Thymus (tissue), 14 donors: ENCODE measurements at places on chromosomes 6 and 20.

DNA sequence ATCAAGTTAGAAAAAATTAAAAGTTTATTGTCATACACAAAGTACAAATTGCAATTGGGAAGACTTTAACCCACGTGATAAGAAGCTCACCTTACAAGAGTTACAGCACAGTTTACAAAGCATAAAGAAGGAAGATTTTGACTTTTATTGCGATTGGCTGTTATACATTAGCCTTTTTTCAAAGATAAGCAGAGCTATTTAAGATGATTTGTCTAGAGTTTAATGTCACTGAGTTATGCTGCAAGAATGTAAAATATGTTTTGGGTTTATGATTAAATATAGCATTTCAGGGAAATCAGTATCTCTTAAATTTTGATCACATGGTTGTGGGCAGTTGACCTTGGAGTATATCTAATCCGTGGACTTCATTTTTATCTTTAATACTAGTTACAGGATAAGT lies 664.2 kb upstream of the PTCHD4 start:
- DNase-seq, result no peak

DNA sequence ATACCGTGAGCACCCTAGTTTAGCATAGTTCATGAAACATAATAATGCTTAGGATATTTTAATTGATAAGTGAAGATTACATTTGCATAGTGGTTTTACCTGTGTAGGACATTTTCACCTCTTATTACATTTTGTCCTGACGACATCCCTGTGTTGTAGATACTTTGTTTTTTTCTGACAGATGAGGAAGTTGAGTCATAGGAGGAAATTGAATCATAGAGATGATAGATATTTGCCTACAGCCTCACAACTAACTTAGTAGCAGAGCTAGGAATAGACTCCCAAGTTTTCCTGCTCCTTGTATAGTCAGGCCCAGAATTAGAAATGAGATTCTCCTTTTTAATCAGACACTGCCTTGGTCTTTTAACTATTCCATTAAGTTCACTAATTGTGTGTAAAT lies 100.5 kb upstream of the SUPT3H start:
- no peak for DNase-seq

DNA sequence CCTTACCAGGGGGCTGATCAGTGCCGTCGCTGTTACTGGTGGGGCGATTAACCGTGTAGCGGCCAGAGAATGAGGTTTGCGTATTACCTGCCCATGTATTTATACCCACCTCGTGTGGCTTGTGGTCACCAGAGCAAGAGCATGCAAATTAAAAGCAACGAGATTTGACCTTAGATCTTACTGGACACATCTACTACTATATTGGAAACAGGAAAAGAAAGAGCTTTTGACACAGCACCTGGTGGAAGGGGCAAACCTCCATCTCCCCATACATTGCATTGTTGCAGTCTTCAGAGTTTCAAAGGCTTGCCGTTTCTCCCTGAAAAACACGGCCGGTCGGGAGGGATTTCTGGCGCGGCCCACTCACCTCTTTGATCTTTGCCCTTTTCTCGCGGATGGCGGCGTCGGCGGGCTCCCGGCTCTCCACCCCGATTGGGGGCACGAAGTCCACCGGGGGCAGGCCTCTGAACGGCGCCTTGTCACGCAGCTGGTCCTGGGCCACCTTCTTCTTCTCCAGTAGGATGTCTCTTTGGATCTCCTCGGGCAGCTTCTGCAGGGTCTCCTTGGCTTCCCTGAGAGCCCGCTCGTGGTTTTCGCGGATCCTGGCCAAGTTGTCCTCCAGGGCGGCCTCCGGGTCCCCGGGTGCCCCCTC lies 1.3 kb downstream of the MAN1A1 start:
- DNase-seq, result peak; percentile 35

DNA sequence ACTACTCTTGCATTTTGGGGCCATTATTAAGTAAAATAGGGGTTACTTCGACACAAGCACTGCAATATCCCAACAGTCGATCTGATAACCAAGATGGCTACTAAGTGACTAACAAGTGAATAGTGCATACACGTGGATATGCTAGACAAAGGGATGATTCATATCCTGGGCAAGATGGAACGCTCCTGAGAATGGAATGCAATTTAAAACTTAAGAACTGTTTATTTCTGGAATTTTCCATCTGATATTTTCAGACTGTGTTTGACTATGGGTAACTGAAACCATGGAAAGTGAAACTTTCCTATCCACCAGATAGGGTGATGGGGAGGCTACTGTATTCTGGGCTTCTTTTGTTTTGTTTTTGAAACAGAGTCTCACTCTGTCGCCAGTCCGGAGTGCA lies 66.5 kb downstream of the ILRUN start:
- no peak for DNase-seq

GRCh38 chr20:53941680-53942471 lies 128.5 kb downstream of the BCAS1 start:
- no peak for DNase-seq

DNA sequence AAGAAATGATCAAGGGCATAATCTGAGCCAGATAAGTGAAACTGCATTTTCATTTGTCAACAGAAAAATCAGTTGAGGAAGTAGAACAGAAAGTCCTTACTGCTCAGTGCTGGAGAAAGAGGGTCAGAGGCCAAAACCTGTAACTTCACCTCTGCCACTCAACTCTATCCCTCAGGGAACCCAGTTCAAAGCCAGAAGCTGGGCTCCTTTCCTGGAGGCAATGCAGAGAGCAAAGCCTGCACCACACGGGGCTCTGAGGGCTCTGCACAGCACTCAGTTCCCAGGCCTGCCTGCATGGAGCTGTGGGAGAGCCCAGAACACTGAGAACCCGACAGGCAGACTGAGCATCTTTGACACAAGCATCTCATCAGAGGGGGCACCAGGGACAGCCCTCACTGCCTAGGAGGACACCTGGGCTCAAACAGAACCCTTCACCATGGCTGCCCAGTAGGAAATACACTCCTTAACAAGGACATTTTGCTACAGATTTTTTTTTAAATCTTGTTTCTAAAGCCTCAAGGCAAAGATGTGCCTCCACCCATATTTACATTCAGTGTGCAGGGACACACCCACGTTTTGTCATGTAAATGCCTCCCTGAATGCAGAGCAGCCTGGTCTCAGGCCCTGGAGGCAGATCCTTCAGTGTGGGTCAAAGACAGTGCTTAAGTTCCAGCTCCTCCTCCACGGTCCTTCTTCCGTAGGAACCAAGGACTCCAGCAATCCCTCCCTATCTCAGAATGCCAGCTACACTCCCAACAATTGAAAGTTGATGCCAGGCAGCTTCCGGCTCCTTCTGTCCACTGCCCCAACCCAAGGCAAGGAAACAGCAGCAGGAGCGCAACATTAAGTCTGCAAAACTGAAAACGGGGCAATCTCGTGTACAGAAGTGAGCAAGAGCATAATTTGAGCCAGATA lies 6.6 kb downstream of the RNASET2 start:
- no peak for DNase-seq

GRCh38 chr20:57540890-57541580 lies 16.1 kb upstream of the CTCFL start:
- no peak for DNase-seq

DNA sequence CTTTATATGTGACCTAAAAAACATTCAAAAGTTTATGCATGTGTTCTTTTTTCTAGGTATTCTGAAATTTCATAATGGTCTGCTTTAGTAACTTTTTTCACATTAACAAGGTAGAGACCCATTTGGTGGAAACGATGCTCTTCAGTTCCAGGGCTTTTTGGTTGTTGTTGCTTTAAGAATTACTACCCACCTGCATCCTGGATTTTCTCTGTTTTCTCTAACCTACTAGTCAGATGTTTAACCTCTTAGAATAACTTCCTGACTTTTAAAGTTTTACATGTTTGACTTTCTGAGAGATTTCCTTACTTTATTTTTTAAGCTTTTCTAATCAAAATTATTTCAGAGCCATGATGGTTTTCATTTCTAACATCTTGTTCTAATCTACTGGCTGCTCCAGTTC lies 14.9 kb downstream of the TULP4 start:
- DNase-seq, result no peak

DNA sequence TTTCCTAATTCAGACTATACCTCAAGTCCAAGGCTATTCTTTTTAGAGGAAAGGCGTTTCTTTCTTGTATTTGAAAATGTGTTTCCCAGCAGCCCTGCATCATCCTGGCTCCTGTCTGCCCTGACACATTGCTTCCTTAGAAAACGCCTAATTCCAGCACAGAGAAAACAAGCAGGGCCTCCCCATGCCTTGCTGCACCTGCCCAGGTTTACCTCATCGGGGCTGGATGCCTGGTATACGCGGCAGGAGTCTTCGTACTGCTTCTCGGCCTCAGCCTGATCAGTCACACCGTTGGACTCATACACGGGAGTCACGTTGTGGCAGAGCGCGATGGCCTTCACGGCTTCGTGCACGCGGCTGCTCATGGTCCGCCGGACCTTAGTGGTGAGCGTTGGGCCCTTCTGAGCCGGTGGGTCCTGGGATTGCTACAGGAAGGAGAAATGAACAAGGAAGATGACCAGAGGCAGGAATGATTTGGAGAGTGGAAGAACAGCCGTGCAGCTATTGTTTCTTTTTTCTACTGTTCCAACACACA lies 111.4 kb downstream of the ATP9A start:
- no peak for DNase-seq

DNA sequence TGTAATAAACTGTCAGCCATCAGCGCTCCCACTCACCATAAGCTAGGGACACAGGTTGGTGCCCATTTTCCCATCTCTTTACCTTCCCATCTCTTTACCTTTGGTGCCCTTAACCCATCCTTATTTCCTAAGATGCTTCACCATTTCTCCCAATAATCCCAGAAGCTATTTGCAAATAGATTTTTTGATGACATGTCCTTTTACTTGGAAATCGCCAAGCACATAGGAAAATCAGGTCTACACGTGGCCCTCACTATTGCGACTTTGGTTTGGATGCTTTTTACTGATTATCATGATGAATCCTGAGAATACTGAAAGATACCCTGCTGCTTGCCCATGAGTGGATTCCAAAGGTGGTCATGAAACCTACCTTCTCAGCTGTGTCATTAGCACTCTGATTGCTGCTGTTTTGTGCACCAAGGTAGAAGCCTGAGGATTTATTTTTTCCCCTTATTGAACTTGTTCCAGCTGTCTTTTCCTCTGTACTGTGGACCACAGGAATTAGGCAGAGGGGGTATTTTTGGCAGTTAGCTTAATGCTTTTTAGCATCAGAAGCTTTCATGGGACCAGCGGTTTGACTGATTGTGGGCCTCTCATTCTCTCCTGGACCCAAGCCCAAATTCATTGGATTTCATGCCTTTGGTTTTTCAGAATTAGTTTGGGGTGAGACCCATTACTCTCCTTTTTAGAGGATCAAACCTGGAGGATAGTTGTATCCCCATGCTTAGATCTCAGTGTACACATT lies 229.6 kb upstream of the RIN2 start:
- no peak for DNase-seq

DNA sequence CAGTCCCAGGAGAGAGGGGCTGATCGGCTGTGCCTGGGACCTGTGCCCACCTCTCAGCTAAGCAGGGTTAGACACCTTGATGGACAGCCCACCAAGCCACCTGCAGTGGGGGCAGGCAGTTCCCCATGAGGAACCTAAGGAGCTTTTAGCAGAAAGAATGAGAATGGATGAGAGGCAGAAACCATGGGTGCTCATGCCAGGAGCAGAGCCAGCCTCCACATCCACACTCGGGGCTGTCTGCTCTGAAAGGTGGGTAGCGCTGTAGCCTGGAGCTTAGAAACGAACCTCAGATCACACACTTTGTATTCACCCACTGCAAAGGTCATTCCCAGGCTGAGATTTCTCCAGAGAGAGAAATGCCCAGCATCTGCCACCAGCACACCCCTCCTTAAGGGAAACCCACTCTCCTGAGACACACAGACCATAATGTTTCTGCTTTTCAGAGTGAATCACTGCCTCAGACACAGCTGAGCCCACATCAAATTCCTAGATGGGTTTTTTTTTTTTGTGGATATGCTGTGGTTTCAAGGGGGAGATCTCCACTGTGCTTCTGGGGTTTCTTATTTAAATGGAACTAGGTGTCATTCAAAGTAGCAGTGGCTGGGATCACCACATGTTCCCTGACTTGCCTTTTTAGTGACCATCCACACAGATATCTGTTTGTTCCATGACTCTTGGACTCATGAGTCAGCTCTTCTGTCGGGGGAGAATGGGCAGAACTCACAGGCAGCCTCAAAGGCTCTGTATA lies 218.9 kb downstream of the EYA2 start:
- no peak for DNase-seq

DNA sequence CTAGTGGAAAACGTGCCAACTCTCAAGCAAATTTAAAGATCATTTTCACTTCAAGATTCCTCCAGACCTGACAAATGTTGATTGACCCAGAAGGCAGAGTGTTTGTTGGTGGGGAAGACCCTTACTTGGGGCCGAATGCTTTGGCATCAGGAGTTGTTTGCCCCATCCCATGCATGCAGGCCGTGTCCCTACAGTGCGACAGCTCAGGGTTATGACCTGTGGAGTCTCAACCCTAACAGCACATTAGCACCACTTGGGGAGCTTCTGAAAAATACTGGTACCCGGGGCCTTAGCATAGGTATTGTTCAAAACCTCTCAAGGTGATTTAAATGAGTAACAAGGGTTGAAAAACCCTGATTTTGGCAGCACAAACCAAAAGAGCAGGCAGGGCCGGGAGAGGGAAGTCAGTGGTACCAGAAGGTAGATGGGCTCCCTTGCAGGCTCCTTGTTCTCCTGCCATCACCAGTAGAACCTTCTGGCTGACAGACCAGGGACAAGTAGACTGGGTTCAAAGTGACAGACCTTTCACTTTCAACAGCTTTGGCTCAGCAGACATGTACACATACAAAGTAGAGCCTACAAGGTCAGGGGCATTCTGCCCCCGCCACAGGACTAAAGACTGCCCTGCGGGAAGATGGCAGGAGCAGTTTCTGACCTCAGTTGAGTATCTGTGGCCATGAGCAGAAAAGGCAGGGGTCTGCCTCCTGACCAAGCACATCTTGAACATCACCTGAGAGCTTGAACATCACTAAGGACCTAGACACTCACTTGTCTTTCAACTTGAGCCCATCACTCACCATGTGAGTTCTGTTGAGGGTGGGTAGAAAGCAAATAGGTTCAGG lies 39.6 kb downstream of the PLCG1 start:
- no peak for DNase-seq
